ENCODE measurements at places on chromosomes 6 and 20. TPM values are rescaled to one million over a fixed set of nuclear protein-coding genes. Genes with fewer than 3 reads are reported as not detected.

GRCh38 chr6:106512968-106513574 is 116.2 kb downstream of the RTN4IP1 start:
- H3K36me3 ChIP-seq: no peaks in the 10 kb centered on the region
- H3K27me3 ChIP-seq: no peaks in the 10 kb centered on the region
- H3K27ac ChIP-seq: peak overlapping the region; percentile 67
- peaks cover 8% of the 10 kb centered on the region for H3K4me1 ChIP-seq
- peak overlapping the region; percentile 74 for H3K4me3 ChIP-seq

DNA sequence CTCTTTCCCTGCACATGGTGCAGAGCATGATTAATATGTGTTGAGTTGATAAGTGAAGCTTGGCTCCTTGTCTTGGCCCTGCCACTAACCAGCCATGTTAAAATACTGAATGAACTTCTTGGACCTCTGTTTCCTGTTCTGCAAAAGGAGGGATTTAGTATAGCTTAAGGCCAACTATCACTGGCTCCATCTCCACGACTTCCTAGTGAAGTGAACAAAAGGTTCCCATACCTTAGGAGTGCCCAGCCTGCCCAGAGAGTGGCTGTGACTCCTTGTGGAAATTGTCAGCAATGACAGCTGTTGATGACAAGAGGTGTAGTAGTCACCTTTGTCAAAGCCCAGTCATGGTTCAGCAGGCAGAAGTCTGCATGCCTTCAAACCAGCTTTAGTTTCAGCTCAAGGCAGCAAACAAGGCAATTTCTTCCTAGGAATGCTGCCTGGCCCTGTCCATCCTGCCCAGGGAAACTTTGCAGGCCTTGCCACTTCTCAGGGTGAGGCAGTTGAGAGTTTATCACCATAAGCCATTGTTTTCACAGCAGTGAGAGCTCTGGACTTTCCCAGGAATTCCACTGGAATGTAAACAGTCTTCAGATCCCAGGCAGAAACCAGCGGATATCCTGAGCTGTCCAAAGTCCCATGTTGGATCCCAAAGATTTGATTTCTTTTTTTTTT is 169.7 kb upstream of the TNFAIP3 start:
- no peak overlapping the region for H3K27ac ChIP-seq
- DNase-seq: no peak
- H3K36me3 ChIP-seq: no peaks in the 10 kb centered on the region
- H3K4me3 ChIP-seq: no peak overlapping the region
- H3K27me3 ChIP-seq: no peaks in the 10 kb centered on the region

DNA sequence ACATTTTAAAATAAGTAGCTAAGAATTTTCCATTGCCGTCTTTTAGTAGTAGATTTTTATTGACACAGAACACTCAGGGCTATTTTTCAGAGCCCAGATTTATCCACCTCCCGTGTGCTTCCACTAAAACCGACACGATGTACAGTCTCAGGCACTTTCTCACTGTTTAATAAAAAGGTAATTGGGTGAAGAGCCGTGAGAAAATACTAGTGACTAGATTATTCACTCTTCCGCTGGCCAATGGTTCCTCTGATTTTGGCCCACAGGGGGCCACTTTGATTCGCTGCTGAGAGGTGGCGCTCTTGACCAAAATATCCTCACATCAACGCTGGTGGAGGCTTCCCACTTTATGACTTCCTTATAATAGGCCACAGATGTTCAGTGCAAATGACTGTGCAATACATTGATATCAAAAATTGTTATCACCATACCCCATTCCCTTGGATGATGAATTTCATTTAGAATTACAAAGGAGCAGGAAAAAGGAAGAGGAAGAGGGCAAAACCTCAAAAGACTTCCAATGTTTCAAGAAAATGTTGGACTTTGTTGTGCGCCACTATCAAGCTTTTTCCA is 12.3 kb upstream of the HDDC2 start:
- peak; percentile 51 for DNase-seq
- H3K36me3 ChIP-seq: no peaks in the 10 kb centered on the region
- H3K27me3 ChIP-seq: no peaks in the 10 kb centered on the region

DNA sequence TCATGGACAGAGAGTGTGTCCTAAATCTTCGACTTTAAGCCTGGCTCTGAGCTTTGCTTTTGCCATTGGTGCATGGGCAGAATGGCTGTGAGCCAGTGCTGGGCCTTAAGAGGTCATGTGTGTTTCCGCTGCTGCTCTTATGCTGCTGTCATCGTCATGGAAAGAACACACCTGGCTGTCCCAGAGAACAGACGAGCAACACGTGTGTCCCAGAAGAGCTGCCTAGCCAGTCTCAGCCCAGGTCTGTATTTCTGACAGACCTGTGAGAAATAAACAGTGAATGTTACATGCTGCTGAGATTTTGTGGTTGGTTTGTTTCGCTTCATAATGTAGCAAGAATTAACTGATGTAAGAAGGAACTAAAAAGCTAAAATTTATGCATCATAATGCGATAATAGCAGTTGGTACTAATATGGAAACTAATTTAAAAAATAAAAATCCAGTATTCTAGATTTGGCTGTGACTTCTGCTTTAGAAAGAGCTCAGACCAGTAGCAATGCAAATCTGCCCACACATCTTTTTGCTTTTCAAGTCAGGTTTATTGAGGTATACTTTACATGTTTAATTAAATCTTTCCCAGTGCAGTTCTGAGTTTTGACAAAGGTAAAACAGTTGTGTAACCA is 11.5 kb upstream of the SCP2D1 start:
- no peak overlapping the region for H3K27ac ChIP-seq
- H3K36me3 ChIP-seq: no peaks in the 10 kb centered on the region
- no peak for DNase-seq
- no peaks in the 10 kb centered on the region for H3K27me3 ChIP-seq
- no peaks in the 10 kb centered on the region for H3K4me1 ChIP-seq
- no peak overlapping the region for H3K4me3 ChIP-seq

- no peak for DNase-seq
- H3K36me3 ChIP-seq: no peaks in the 10 kb centered on the region
- H3K4me1 ChIP-seq: peaks cover 38% of the 10 kb centered on the region
- H3K27me3 ChIP-seq: no peaks in the 10 kb centered on the region
- no peak overlapping the region for H3K27ac ChIP-seq
- H3K4me3 ChIP-seq: no peak overlapping the region
Measured at GRCh38 chr20:37520419-37520955, 563 bp upstream of the NNAT start.

GRCh38 chr6:150874179-150874578 is 8.7 kb downstream of the MTHFD1L start:
- H3K36me3 ChIP-seq: no peaks in the 10 kb centered on the region
- no peak overlapping the region for H3K27ac ChIP-seq
- H3K4me3 ChIP-seq: no peak overlapping the region
- no peaks in the 10 kb centered on the region for H3K4me1 ChIP-seq

- no peaks in the 10 kb centered on the region for H3K27me3 ChIP-seq
- no peak for DNase-seq
- no peak overlapping the region for H3K4me3 ChIP-seq
- no peaks in the 10 kb centered on the region for H3K36me3 ChIP-seq
- no peaks in the 10 kb centered on the region for H3K4me1 ChIP-seq
- no peak overlapping the region for H3K27ac ChIP-seq
Measured at GRCh38 chr6:96073555-96073954, 57.8 kb downstream of the FUT9 start.

DNA sequence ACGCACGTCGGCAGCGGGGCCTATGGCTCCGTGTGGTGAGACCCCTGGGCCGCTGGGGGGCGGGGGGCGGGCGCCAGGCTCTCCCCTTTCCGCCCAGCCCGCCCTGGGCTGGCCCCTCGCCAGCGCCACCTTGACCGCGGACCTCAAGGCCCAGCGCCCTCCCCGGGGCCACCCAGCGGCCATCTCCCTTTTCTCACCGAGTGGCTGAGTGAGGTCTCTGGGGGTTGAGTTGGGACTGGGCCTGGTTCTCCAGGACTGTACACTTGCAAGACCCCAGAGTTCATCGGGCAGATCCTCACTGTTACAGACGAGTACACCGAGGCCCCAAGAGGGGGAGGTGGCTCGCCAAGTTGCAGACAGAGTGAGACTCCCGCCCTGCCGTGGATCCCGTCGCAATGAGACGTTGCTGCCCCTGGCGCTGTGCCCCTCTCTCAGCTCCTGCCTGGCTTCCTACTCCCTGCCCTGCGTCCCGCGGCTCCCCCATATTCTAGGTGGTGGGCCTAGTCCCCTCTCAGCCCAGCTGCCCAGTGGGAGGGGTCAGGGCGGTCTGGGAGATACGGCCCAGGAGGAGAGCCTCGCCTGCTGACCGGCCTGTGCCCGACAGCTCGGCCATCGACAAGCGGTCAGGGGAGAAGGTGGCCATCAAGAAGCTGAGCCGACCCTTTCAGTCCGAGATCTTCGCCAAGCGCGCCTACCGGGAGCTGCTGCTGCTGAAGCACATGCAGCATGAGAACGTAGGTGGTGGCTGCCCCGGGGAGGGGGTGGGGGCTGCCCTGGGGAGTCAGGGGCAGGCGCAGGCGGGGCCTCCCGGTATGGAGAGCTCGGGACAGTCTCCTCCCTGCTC is 576 bp downstream of the MAPK13 start:
- H3K4me3 ChIP-seq: peak overlapping the region; percentile 51
- no peaks in the 10 kb centered on the region for H3K36me3 ChIP-seq
- no peaks in the 10 kb centered on the region for H3K4me1 ChIP-seq
- H3K27ac ChIP-seq: peak overlapping the region; percentile 70
- DNase-seq: peak; percentile 69
- no peaks in the 10 kb centered on the region for H3K27me3 ChIP-seq

DNA sequence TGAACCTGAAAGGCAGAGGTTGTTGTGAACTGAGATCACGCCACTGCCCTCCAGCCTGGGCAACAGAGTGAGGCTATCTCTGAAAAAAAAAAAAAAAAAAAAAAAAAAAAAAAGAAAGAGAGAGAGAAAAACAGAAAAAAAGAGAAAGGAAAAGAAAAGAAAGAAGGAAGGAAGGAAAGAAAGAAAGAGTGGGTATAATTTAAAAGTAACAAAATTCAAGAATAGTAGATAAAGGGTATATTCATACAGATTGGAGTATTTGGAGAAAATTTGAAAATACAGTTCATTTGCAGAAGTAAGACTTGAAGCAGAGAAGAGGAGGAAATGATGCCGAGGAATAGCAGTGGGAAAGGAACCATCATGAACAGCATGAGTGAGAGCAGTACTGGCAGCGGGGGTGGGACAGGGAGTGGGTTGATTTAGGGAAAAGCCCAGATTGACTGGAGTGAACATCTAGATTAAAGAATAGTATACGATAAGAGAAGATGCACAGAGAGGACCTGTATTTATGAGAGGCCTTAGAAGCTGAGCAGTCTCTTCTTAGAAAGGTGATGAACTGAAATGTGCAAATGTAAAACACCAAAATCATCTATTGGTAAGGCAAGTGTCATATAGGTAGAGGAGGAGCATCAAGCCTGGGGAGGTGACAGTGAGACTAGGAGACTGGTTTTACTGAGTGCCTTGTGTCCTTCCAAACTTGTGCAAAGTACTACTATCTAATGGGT is 17.8 kb upstream of the HLA-DRB1 start:
- H3K4me1 ChIP-seq: no peaks in the 10 kb centered on the region

DNA sequence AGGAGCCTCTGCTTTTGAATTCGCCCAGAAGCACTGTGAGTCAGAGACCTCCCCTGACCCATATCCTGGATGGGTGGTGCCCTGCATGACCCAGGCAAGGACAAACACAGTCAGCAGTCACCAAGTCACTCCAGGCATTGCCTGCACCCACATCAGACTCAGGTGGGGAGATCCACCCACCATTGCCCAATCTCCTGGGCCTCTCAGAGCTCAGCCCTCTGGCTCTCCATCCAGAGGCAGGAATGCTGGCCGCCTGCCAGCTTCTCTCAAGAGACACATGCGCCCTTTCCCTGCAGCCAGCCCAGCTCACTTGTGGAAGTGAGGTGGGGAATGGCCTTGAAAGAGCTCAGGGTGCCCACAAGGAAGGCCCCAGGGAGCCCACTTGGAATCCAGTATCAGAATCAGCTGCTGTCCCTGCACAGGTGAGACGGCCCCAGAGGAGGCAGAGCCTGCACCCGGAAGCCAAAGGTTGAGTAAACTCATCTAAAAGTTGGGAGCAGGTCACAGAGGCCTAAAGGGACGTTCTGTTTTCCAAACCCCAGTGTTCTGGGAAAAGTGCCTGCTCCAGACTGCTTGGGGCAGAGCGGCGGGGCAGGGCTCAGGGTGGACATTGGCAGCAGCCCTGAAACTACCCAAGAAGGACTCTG is 129.8 kb downstream of the PREX1 start:
- H3K27me3 ChIP-seq: no peaks in the 10 kb centered on the region
- DNase-seq: peak; percentile 90
- no peaks in the 10 kb centered on the region for H3K36me3 ChIP-seq
- H3K27ac ChIP-seq: peak overlapping the region; percentile 59

DNA sequence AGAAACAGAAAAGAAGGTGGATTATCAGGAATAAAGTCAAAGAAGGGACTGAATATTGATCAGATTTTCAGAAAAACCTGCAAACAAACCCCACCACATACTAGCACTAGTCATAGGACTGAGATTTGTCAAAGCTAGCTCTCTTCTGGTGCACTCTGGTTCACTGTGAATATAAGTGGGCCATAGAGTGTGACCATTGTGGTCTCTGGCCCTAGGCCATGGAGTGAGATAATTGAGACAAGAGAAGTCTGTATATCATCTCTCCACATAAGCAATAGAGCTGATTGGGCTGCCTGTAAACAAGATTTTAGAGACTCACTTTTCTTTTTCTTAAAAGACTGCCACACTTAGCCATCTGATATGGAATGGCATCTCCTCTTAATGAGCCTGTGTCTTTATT is 247.2 kb downstream of the LAMA2 start:
- H3K4me3 ChIP-seq: no peak overlapping the region
- no peak overlapping the region for H3K27ac ChIP-seq
- no peaks in the 10 kb centered on the region for H3K27me3 ChIP-seq
- no peaks in the 10 kb centered on the region for H3K4me1 ChIP-seq
- no peak for DNase-seq

GRCh38 chr6:129719692-129720091 is 9.7 kb upstream of the ARHGAP18 start:
- DNase-seq: no peak
- H3K4me3 ChIP-seq: no peak overlapping the region
- H3K27ac ChIP-seq: no peak overlapping the region
- no peaks in the 10 kb centered on the region for H3K36me3 ChIP-seq
- no peaks in the 10 kb centered on the region for H3K4me1 ChIP-seq
- no peaks in the 10 kb centered on the region for H3K27me3 ChIP-seq

DNA sequence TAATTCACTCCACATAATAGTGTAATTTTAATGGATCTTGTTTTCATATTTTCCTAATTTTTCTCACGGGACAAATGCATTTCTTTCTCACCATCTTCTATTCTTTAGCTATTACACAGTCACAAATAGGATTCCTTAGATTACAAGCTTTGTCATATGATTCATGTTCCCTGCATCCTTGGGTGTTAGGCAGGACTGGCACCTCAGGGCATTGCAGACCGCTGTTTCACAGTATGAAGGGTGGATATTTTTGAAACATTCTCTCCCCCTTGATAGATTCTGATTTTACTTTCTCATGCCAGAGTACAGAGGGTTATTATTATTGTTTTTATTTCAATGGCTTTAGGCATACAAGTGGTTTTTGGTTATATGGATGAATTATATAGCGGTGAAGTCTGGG is 602.5 kb downstream of the PHF3 start:
- no peak overlapping the region for H3K4me3 ChIP-seq
- no peaks in the 10 kb centered on the region for H3K36me3 ChIP-seq
- DNase-seq: no peak
- H3K4me1 ChIP-seq: no peaks in the 10 kb centered on the region

Gene PDE10A
- 0.49 TPM for total RNA-seq

Gene SAMD3
- total RNA-seq: 0.86 TPM

Gene LY6G6D
- not detected for total RNA-seq

All from right lobe of liver (tissue), 6 donors.